Amygdala (tissue), 56 donors: ENCODE measurements at places on chromosomes 6 and 20.
A peak's percentile ranks its signal among the peaks of the same experiment; 100 is the strongest.

DNA sequence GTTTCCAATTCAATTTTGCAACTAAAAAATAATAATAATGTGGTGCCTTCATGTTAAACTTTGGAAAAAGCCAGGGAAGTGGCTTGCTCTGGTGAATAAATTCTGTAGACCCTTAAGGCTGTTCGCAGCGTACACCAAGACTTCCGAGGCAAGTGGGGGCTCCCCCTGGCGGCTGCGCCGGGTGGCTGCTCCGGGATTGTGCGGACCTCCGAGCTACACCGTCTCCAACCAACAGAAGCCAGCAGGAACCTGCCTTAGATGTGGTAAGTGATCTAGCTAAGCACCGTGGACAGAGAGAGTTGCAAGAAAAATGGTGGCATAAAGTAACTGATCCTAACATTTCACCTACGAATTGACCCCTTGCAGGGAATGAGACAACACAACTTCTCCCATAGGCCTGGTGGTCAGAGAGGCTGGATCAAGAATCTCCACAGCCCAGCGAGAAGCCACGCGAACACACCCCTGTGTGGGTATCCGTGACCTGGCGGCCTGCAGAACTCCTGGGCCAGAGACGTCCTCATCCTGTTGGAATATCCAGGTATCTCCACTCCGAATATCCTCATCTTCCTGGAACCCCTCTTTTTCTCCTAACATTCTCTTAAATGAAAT lies 69.6 kb downstream of the TBXT start:
- peak; percentile 19 for DNase-seq

- DNase-seq = no peak
Measured at GRCh38 chr6:106856227-106856874, 118.2 kb downstream of the CD24 start.

DNA sequence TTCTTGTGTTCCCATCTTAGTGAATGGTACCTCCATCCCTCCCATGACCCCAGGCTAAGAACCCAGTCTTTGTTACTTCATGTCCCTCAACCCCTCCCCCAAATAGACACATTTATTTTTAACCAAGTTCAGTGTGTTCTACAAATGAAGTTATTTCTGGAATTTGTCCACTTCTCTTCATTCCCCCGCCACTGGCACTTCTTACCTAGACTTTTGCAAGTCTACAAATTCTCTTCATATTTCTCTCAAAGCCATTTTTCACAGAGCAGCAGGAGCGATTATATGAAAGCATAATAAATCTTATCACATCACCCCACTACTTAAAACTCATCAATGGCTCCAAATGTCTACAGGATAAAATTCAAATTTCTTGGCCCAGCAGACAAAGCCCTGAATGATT lies 131.4 kb downstream of the BTBD9 start:
- DNase-seq = no peak

DNA sequence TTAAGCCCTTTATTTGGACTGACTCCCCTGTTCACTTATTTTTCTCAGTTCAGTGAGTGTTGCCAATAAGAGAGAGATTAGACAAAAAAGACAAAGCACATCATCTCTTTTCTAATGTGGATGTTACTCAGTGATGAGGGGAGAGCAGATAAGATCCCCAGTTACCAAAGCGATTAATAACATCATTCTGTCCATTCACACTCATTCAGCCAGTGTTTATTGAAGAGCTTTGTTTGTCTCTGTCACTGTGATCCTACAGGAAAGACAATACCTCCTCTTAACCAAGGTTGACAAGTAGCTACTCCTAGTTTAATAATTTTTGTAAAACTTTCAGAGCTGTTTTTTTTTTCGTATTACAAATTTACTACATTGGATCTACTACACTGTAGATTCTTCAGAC lies 163.0 kb downstream of the EYA4 start:
- no peak for DNase-seq

DNA sequence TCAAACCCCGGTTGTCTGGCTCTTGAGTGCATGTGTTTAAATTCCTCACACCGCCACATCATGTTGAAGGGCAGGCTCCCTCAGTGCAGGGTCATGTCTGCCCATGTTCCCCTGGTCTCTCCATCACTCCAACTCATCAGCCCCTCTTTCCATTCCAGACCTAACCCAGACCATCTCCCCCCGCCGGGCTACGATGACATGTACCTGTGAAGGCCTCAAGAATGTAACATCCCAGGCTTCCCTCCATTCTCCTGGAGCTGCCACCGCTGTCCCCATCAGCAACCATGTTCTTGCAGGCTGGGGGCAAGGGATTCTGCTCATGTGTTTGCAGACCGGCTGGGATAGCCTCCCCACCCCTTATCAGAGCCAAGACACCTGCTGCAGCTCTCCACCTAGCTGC lies 19.9 kb downstream of the TMEM74B start:
- DNase-seq = no peak

DNA sequence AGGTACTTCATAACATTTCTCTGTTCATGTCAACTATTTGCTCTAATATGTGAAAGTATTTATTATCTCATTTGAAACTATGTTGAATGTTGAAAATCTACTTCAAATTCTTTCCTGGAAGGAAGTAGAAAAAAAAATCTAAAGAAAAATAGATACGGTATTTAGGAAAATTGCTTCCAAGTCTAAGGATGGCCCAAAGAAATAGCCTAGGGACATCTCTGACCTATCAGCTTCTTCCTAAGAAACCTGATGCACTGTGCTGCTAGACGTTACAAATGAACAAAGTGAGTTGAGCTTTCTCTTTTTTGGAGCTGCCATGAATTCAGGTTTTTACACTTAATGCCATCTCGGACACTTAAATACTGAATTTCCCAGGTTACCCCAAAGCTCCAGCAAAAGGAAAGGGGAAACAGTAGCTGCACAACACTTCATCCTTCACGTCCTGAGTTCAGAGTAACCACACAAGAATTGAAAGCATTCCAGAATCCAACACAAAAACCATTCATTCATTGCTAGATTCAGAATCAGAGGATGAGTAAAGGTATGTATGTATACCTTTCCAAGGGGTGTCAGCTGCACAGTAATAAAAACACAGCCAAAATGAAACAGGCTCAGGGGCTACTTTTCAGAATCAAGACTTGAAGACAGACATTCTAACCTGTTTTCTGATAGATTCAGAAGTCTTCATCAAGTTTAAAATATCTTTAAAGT lies 7.9 kb downstream of the RMND1 start:
- DNase-seq = no peak

GRCh38 chr6:128307671-128308070 lies 212.7 kb downstream of the PTPRK start:
- no peak for DNase-seq

- DNase-seq = no peak
Measured at GRCh38 chr20:22339946-22340345, 244.4 kb downstream of the FOXA2 start.

GRCh38 chr6:40440053-40440452 lies 147.1 kb downstream of the LRFN2 start:
- DNase-seq = no peak

DNA sequence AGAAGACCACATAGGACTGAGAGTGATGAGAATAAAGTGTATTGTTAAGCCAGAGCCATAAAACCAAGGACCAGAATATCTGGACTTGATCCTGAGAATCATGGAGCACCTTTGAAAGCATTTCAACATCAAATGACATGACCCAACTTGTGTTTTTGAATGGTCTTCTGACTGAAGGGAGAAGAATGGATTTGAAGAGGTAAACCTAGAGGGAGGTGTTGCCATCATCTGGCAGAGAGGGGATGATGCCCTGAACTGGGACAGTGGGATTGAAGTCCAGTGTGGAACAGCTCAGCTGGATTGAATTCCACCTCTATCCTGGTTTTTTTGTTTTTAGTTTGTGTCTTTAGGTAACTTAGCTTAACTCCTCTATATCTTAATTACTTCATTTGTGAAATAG lies 570.0 kb downstream of the TBC1D32 start:
- DNase-seq = no peak

- no peak for DNase-seq
Measured at GRCh38 chr20:10670501-10671220, 3.1 kb downstream of the JAG1 start.

DNA sequence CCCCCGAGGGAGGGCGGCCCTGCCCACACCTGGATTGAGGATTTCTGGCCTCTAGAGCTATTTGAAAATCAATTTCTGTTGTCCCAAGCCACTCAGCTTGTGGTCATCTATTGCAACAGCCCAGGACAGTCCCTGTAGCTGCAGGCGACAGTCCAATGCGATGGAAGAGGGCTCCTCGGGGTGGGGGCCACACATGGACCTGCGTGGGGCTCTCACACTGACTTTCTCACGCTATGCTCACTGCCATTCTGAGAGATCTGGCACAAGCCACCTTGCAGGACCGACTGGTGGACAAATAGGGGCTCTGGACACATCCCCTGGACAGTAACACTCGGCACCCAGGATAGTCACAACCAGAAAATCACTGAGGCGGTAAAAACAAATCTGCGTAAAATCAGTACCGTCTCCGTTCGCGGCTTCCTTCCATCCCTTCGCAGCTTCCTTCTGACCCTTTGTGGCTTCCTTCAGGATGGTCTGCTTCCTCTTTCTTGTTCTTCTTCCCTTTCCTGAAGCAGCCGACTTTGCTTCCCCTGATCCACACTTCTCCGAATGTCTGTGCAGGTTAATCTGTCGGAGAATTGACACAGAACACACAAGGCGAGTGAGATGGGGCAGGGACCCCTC lies 21.8 kb downstream of the CTCFL start:
- no peak for DNase-seq
